Stimulated activated CD4-positive, alpha-beta T cell treated with anti-CD3 and anti-CD28 coated beads, Interleukin-15, amount 100 ng/mL, for 1 hour (primary cell): ENCODE measurements at places on chromosomes 11 and 22.

- peak; percentile 57 for DNase-seq
Observed at GRCh38 chr11:65588199-65589054, 7.2 kb downstream of the KCNK7 start.

GRCh38 chr22:28254396-28254795 lies 335.3 kb upstream of the PITPNB start:
- DNase-seq: no peak

DNA sequence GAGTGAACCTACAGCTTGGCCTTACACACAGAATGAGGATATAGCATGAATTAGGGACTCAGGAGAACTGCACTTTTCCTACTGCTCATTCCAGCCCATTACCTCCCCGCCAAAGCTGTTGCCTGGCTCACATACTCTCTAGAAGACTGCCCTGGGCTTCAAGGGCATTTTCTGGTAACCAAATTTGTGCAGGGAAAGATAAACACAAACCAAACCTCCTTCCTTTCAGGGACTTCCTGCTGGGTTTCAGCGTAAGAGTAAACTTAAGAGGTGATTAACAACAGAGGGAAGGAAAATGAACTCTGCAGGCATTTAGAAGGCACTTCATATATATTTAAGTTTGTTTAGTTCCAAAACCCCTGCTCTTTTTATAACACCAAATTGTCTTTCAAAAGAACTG lies 194.9 kb downstream of the SWAP70 start:
- no peak for DNase-seq

DNA sequence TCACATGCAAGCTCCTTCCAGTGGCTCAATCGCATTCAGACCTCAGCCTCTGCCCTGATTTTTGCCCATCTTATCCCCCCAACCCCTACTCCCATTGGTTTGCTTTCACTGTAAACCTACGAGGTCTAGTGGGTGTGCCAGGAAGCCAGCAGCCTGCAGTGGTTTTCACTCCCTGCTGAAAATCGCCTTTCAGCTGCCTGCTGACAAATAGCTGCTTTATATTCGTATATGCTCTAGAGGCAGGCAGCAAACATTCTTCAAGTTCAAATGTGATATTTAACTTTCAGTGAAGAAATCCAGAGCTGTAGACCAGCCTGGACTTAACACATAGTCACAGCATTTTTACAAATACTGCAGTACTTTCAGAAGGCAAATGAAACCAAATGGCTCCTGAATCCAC lies 92.8 kb upstream of the APOA1 start:
- DNase-seq: no peak
